Fibroblast of skin of left quadriceps (primary cell): ENCODE measurements at places on chromosomes 2 and 18.

- no peak for DNase-seq
Measured at GRCh38 chr18:53950545-53950944, 273.9 kb downstream of the MBD2 start.

DNA sequence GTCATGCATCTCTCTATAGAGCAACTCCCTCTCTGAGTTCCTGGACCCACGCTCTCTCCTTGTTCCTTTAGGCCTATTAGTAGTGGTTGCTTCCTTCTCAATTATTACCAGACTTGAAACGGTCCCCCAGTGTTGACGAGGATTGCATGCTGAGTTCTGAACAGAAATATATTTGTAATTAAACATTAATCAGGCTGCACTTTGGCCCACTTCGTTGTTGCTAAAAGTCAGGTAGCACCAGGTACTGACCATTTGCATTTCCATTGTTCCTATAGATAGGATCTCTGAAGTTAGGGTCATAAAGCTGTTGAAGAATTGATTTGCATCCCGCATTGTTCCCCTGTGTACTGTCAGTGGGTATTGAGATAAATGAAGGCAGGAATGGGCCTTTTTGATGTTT is 36.9 kb upstream of the TTR start:
- no peak for DNase-seq

DNA sequence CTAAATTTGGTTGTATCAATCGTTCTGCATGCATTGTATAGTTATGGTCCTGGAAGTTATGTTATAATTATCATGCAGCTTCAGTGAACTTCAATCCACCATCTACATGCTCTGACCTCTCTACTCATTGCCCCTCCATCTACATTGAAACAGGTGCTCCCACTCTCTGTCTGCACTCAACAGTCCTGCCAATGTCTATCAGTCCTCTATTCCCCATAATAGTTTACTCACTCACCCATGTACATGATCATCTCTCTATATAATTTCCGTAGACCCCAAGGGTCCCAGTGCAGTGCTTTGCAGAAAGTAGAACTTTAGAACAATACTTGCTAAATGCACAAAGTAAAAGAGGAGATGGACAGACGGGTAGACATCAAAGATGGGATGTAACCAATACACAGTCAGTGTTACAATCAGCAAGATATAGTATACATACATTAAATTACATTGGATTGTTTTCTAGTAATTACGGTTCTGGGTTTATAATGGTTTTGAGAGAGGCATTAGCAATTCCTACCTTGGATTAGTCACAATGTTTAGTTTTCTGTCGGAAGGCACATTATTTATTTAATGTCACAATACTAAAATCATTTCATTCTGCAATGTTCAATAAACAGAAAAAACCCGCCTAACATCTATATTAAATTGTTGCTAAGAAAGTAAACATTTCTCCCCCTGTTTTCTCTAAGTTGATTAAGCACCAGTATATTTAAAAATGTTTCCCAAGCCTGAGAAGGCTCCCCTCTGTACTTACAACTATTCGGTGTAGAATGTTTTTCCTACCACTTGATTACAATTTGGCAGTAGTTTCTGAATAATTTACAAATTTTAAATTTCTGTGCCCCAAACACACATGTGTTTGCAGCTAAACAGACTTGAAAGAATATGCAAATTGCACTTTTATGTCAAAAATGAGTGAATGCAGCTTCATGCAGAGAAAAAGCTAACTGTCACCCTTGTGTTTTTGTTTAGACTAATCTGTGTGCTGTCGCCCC is 94.4 kb upstream of the SIX2 start:
- no peak for DNase-seq

GRCh38 chr2:209499069-209499468 is 75.2 kb downstream of the MAP2 start:
- no peak for DNase-seq

DNA sequence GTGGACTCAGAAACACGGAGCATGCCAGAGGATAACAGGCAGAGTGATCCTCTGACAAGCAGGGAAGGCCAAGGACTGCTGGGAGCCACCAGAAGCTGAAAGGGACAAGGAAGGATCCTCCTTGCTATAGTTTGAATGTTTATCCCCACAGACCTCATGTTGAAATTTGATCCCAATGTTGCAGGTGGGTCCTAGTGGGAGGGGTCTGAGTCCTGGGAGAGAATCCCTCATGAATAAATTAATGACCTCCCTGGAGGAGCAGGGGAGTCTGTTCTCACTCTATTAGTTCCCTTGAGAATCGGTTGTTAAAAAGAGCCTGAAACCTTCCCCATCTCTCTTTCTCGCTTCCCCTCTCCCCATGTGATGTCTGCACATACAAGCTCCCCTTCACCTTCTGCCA is 124.4 kb downstream of the FBXO15 start:
- no peak for DNase-seq

DNA sequence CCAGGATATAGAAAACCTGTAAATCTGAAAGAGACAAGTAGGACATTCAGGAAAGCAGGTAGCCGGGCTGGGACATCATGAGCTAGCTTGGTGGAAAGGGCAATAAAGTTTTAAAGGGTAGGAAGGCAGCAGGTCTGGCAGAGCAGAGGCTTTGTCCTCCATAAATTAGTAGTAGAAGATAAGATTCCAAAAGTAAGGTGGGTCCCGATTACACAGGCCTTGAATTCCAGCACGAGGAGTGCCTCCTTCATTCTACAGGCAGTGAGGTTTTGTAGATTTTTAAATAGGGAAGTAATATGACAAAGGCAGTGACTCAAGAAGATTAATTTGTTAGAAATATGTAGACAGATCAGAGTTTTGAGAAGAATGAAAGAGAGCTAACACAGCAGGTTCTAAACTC is 160.7 kb downstream of the DTNB start:
- no peak for DNase-seq

DNA sequence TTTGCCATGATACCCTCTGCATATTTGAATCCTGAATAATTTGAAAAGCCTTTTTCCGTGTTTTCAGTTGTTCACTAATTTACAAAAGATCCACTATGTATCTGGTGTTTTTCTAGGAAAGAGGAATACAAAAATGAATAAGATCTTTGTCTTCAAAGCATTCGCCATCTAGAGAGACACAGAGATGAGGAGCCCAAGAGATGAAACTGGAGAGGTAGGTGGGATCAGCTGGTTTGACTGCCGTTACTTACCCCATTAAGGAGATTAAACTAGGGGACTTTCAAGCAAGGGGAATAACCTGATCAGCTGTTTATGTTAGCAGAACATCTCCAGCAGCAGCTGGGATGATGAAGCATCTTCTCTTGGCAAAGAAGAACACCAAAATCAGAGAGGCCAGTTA is 150.2 kb upstream of the SATB2 start:
- no peak for DNase-seq

DNA sequence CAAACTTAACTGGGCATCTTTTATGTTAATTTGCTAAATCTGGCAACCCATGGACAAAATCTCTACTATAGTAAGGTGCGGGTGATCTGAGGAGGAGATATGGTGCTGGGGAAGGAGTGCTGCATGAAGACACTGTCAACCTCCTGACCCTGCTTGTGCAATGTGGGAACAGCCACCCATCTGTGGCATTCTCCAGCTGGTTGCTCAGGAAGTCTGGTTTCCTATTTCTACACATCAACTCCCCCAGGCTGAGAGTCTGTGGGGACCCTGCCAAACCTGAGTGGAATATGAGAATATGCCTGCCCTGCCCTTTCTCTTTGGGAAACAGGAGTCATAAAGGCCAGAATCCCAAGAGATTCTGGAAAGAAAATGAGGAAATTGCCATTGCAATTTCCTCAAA is 60.1 kb upstream of the PAX3 start:
- DNase-seq, result no peak

DNA sequence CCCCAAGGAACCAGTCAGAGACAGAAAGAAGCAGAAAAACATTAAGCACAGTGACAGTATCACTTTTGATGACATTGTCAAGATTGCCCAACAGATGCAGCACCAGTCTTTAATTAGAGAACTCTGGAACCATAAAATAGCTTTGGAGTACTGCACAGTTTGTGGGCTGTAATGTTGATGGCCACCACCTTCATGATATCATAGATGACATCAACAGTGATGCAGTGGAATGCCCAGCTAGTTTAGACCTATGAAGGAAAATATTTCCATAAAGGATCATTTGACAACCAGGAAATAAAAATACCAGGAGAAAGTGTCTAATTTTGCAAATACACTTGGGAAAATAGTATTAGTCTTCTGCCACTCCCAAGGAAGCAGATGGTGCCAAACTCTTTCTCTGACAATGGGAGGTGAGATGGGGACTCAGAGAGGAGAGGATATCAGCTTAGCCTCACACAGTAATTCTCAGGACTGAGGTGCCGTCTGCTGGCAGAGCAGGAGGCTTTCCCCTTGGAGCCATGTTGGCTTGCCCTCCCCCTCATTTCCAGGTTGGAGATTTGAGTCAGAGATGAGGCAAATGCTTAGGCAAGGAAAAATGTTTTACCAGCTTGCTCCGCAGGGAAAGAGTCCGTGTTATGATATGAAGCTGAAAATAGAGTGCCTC is 107.5 kb upstream of the CELF4 start:
- no peak for DNase-seq

GRCh38 chr2:154960802-154961583 is 262.5 kb downstream of the KCNJ3 start:
- no peak for DNase-seq

DNA sequence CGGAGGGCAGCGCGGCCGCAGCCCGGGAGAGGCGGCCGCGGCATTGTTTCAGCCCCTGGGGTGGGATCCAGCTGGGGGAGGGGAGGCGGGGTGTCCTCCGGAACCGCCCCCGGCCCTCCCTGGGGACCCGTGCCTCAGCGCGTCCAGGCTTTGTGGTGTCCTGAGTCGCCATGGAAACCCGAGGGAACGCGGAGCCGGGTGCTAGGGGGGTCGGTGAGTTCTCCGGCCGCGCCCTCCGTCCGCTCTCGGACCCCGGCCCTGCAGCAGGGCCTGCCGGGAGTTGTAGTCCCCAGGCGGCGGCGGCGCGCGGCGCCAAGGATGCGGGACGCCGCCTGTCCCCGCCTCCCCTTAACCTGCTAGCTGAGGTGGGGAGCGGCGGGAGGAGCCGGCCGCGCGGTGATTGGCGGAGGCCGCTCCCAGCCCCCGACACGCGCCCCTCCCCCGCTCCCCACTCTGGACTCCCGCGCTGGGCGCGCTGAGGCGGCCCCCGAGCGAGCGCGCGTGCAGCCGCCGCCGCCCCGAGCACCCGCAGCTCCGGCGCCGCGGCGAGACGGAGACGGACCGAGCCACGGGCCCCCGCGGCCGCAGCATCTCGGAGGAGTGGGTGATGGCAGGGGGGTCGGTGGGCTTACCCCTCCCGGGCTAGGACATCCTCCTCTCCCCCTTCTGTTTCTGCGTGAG is at the start of gene DPYSL5:
DPYSL5 (plus strand) TSS at position 478 of the 681 bp plus-strand sequence. CDS start 50,368 bp downstream, outside the sequence.
- DNase-seq, result no peak

- no peak for DNase-seq
Measured at GRCh38 chr2:95379371-95379831, 23.1 kb upstream of the FAHD2A start.

- DNase-seq, result no peak
Measured at GRCh38 chr2:70556608-70557007, 3.0 kb upstream of the TGFA start.

DNA sequence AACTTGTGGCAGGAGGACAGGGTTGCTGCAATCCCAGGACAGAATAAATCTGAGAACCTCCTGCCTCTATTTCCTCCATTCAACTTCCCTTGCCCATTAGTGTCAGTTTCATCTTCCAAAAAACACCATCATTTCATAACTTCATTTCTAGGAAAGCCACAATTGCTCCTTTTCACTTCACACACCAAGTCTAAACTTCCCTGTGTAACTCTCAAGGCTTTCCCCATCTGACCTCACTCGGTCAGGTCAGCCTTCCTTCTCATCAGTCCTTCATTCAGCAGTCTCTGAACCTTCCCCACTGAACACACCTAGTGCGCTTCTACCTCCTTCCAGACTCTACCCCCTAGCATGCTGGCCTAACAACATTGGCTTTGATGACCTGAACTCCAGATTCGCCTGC is 35.8 kb downstream of the TCF7L1 start:
- no peak for DNase-seq

DNA sequence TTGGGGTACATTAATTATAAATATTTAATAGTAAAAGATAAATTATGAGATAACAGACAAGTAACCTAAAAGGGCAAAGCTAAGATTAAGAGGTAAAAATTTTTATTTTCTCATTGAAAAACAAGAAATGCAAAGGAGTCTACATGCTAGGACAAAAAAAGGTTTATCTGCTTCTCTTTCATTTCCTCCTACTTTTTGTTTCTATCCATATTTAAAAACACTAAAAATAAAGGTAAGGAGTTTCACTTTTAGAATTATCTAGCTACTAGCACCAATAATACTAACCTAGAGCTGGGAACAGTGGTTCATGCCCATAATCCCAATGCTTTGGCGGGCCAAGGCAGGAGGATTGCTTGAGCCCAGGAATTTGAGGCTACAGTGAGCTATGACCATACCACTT is 1551.7 kb upstream of the SLC39A10 start:
- DNase-seq, result no peak

GRCh38 chr2:169928463-169928864 is 101.2 kb downstream of the UBR3 start:
- peak; percentile 19 for DNase-seq
